ENCODE measurements at places on chromosomes 6 and 20. TPM values are rescaled to one million over a fixed set of nuclear protein-coding genes. Genes with fewer than 3 reads are reported as not detected.

Gene EMILIN3
- not detected for total RNA-seq

Gene SNAP25
- not detected for total RNA-seq

Gene ME1
- total RNA-seq = 48.2 TPM

Gene EFCAB8
- 0.43 TPM for total RNA-seq

Gene OPRL1
- total RNA-seq = 1.0 TPM

Gene SAMD5
- 3.6 TPM for total RNA-seq

Gene BHLHE23
- total RNA-seq = not detected

Gene DDX43
- 0.66 TPM for total RNA-seq

Gene IRF4
- not detected for total RNA-seq

Gene ATP6V1G2
- 0.50 TPM for total RNA-seq

Gene ELOVL4
- total RNA-seq = 2.0 TPM

Gene IMPG1
- total RNA-seq = not detected

Gene RFX6
- total RNA-seq = not detected

Gene ABHD12
- total RNA-seq = 30.2 TPM

Gene CCN6
- total RNA-seq = not detected

Gene OPRM1
- total RNA-seq = not detected

Gene GSTA2
- total RNA-seq = not detected

Gene LTB
- 0.80 TPM for total RNA-seq

Gene SMLR1
- total RNA-seq = not detected

Gene SLC35D3
- total RNA-seq = not detected

Gene FNDC11
- total RNA-seq = 0.40 TPM

Gene STX11
- total RNA-seq = 11.3 TPM

Gene GABRR1
- not detected for total RNA-seq

Gene RAET1E
- total RNA-seq = 0.43 TPM

Gene C20orf202
- not detected for total RNA-seq

Gene JAG1
- 71.8 TPM for total RNA-seq

Gene KHDRBS2
- total RNA-seq = not detected

Gene BPIFB4
- total RNA-seq = not detected

Gene CFB
- 1.3 TPM for total RNA-seq

Gene TXLNB
- 0.22 TPM for total RNA-seq

Gene TMEM170B
- 9.6 TPM for total RNA-seq

All from thoracic aorta endothelial cell (primary cell).